Globus pallidus (tissue), 1 donor: ENCODE measurements at places on chromosomes 11 and 22.

DNA sequence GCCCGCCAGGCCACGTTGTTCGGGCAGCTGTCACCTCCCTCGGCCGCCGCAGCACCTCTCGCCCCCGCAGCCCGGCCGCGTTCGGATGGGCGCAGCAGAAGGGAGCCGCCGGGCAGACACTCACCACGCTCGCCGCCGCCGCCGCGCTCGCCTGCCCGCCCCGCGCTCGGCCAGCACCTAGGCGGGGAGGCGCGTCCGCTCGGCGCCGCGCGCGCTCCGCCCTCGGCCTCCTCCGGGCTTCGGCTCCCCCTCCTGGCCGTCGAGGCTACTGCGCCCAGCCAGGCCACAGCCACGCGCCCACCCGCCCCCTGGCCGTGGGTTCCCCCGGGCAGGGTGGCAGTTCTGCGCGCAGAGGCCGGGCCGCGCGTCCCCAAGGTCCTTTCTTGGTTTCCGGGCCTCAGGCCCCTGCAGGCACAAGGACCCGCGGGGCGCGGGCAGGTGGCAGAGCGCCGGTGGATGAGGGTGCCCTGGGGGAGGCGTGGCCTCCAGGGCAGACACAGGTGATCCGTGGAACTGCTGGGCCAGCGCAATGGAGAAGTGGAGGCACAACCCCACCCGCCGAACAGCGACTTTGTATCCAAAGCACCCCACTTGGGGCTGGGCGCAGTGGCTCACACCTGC lies at the start of gene SLC25A22:
Gene SLC25A22, minus strand, starts transcription at position 189 of the 621 bp plus-strand sequence. CDS start 3,275 bp downstream, outside the sequence.
- peak; percentile 69 for DNase-seq

- DNase-seq, result no peak
Measured at GRCh38 chr22:45337536-45337935, 27.8 kb downstream of the FAM118A start.

GRCh38 chr11:72471005-72471898 lies 36.9 kb upstream of the CLPB start:
- DNase-seq, result peak; percentile 80

DNA sequence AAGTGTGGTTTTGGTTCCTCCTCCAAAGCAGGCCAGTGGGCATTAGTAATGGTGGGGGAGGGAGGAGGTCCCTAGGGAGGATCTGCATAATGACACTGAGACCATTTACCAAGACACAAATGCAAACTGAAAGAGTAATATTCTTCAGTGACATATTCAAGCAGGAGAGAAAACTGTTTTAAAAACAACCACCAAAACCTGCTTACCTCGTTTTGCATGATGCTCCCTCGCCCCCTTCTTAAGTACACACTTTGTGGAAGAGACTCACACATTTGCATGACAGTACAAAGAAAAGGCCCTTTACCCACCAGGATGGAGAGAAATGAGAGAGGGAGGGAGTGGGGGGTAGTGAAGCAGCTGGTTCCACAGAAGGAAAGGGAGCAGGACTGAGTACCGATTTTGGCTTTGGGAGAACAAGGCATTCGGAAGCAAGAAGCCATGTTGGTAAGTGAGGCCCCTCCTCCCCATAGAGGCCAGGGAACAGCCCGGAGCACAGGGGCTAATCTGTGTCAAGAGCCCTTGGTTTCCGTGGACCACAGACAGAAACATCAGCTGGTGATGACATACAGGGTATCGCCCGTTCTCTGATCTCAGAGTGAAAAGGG lies 13.0 kb upstream of the OPCML start:
- no peak for DNase-seq

DNA sequence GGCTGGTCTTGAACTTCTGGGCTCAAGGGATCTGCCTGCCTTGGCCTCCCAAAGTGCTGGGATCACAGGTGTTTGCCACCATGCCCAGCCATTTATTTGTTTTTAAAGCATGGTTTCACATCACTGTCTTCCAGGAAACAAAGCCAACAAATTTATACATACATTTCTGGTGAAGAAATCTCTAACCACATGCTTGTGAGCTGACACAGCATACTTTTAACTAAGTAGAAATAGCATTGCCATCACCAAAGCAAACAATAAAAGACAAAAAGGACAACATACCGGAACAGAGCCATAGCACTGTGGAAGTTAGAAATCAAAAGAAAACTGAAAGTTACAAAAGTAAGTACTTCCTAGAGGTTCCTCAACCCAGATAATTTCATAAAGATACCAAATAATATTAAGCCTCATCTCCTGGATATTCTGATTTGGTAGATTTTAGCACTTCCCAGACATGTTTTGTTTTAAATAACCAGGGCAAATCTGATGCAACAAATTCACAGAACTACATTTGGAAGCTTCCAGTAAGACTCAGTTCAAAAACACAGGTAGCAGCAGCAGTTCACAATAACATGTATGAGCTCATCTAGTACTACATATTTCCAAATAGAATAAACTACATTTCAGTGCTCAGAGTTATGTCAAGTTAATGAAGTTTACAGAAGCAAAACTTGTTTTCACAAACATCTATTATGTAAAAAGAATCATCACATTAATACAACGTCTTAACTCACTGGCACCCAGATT lies 70.6 kb downstream of the RRAS2 start:
- DNase-seq, result no peak

DNA sequence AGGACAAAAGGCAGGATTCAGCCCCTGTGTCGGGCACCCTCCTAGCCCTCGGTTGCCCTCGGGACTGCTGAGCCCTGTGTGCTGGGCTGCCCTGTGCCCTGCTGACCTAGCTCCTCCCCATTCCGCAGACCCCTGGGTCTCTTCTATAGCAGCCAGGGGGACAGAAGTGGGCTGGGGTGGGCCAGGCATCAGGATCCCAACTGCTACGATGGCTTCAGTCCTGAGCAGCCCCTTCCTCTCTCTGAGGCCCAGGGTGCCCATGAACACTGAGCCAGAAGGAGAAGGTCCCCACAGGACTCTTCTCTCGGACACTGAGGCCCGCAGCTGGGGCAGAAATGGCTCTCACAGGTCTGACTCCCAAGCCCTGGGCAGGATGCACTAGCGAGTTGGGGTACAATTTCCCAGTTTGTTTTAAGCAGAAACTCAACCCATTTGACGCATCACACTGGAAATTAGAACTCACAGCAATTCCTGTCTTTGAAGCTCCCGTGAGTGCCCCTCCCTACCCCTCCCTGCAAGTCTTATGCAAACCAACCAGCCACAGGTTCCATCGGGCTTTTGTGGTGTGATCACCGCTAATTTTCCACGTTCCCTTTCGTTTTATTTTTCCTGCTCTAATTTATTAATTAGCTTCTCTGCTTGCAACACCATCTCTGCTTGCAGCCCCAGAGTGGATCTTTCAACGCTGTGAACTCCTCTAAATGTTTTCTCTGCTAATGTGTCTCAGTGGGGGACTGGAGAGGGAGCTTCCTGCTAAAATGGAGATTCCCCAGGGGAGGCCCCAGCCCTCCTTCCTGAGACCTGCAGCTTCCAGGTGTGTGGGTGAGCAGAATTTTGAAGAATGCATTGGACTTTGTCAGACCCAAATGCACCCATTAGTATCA lies 56.7 kb downstream of the PHF21B start:
- DNase-seq, result no peak

DNA sequence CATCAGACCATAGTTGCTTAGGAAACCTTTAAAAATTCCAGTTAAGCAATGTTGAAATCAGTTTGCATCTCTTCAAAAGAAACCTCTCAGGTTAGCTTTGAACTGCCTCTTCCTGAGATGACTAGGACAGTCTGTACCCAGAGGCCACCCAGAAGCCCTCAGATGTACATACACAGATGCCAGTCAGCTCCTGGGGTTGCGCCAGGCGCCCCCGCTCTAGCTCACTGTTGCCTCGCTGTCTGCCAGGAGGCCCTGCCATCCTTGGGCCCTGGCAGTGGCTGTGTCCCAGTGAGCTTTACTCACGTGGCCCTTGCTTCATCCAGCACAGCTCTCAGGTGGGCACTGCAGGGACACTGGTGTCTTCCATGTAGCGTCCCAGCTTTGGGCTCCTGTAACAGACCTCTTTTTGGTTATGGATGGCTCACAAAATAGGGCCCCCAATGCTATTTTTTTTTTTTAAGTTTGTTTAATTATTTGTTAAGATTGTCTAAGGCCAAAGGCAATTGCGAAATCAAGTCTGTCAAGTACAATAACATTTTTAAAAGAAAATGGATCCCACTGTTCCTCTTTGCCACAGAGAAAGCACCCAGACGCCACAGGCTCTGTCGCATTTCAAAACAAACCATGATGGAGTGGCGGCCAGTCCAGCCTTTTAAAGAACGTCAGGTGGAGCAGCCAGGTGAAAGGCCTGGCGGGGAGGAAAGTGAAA lies 73.4 kb downstream of the NCAPD3 start:
- peak; percentile 57 for DNase-seq

- DNase-seq, result no peak
Measured at GRCh38 chr22:49958931-49959781, 1.4 kb upstream of the PIM3 start.

DNA sequence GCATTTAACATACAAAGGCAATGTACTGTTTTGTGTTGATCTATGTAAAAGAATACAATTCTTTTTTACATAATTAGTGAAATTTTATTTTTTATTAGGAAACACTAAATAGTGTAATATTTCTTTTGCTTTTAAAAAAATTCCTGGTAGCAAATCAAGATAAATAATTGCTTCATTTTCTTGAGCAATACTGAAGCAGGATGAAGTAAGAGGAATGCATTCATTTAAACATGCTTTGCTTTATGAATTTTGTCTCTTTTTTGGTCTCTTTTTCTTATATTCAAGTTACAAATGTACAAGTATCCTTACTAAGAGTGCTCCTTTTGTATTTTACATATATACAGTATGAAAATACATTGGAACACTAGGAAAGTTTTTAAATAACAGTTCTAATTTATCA lies 144.4 kb upstream of the TEAD1 start:
- no peak for DNase-seq

GRCh38 chr11:95450547-95451123 lies 219.6 kb upstream of the SESN3 start:
- DNase-seq, result no peak

DNA sequence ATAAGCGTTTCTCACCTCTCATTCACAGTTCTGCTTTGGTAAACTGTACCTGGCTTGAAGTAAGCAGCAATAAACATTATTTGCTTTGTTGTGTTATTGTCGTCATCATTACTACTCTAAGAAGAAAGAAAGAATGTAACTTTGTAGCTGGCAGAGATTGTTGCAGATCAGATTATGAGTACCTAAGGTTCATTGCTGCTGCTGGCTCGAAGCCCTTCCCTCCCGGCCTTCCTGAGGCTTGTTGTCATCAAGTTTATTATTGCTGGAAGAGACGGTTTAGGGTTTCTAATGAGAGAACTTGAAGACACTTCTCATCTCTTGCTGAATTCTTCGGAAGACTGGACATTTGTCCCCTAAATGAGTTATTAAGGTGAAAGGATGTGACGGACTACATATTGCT lies 101.3 kb downstream of the GRAMD1B start:
- no peak for DNase-seq

GRCh38 chr22:47963660-47964059 lies 1201.2 kb downstream of the TBC1D22A start:
- DNase-seq, result no peak

GRCh38 chr11:115745610-115746512 lies 241.6 kb upstream of the CADM1 start:
- no peak for DNase-seq

DNA sequence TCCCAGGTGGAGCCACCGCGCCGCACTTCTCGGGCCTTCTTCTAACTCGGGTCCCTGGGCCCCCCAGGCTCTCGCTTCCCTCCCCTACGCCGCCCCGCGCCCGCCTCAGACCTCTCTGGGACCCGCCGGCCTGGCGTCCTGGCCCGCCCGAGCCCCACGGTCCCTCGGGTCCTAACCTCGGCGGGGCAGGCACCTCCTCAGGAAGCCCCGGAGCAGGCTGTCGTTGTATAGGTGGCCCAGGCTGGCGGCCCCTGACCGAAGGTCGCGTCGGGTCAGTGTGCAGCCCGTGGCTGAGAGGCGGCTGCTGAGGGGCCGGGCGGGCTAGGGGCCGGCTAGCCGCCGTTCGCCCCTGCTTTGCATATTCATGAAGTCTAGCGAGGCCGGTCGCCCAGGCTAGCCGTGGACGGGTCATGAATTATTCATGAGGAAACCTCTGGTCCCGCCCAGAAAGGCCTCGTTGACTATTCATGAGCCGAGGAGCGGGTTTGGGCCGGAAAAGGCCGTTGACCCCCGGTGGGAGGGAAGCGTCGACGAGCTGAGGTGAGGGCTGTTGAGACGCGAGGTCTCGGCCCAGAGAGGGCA lies at the start of gene HORMAD2:
Gene HORMAD2, plus strand, starts transcription at position 513 of the 582 bp plus-strand sequence. CDS start 13,489 bp downstream, outside the sequence.
- DNase-seq, result peak; percentile 46

- DNase-seq, result no peak
Measured at GRCh38 chr11:114664641-114665040, 13.7 kb upstream of the NXPE2 start.

- DNase-seq, result no peak
Measured at GRCh38 chr22:24390576-24390975, 36.8 kb upstream of the ADORA2A start.

- no peak for DNase-seq
Measured at GRCh38 chr11:44987506-44987905, 36.8 kb upstream of the TP53I11 start.

- peak; percentile 89 for DNase-seq
Measured at GRCh38 chr22:38069372-38070249, 12.4 kb downstream of the PICK1 start.

DNA sequence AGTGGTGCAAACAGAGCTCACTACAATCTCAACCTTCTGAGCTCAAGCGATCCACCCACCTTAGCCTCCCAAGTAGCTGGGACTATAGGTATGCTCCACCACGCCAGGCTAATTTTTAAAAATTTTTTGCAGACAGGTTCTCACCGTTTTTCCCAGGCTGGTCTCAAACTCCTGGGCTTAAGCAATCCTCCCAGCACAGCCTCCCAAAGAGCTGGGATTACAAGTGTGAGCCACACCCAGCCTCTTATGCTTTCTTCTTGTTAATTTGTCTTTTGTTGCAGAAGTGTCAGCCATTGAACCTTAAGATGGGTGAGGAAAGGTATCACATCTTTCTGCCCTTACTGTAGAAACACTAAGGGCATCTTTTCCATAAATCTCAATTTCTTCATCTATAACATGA lies 34.9 kb downstream of the DENND5A start:
- no peak for DNase-seq

DNA sequence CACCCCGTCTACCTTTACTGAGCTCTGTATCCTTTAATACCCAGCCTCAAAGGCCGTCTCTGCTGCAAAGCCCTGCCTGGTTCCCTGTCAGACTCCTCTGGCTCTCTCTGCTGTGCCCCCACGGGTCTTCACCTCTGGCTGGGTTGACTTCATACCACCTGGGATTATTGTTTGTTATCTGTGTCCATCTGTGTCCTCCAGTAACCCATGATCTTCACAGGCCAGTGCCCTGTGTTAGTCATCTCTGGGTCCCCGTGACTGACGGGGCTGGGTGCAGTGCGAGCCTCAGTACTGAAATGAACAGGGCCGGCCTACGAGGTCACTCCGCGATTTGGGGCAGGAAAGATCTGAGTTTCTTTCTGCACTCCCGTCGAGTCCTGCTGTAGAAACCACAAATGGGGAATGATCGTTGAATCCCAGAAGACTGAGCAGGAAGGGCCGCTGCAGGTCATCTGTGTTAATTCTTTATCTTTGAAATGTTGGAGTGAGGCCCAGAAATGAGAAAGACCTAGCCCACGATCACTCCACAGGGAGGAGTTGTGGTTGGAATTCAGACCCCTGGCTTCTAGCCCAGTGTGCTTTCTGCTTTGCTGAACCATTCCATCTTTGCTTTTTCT lies 12.3 kb upstream of the TUB start:
- no peak for DNase-seq
